ENCODE measurements at places on chromosomes 13 and 19.

- no peak for DNase-seq
These were observed 19.8 kb upstream of the PCDH8 start for GRCh38 chr13:52868190-52868589.

- no peak for DNase-seq
These were observed 188.7 kb downstream of the LHFPL6 start for GRCh38 chr13:39414339-39414738.

DNA sequence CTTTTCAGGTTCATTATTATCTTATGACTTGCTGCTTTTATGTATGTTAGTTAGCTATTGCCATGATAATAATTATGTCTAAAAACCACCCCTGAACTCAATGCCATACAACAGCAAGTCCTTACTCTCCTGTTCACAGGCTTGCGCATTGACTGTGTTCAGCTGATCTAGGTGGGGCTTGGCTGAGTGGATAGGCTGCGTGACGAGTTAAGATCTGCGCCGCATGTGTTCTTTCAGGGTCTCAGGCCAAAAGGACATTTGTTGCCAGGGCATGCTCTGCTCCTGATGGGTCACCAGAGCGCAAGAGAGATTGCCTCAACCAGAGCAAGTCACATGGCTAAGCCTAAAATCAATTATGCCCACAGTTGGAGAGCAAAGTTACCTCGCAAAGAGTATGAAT is 859 bp downstream of the ZNF568 start:
- peak; percentile 7 for DNase-seq

DNA sequence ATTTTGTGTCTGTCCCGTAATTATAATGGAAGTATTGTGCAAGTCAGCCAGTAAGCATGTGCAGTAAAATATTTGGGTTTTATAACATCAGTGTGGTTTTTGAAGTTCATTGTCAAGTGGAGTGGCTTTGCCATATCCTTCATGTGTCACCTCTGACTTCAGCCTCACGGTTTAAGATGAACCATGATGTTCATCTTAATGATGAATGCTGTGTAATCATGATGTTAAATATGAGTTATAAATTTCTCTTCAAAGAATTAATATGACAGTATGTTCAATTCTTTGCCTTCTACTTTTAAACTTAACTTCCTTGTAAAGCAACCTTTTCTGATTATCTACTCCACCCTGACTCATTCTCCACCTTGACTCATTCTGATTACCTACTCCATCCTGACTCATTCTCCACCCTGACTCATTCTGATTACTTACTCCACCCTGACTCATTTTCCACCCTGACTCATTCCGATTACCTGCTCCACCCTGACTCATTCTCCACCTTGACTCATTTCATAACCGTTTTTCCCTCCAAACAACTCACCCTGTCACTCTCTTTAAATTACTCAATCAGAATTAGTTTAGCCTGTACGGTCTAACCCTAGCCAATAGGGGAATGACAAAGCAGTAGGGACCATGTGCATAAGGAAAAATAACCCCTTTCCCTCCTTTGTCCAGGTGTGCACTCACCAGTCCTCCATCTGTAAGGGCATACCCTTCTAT is 50.3 kb upstream of the ANKRD10 start:
- peak; percentile 40 for DNase-seq

GRCh38 chr13:33050161-33050560 is 33.9 kb downstream of the KL start:
- DNase-seq, result no peak

- no peak for DNase-seq
These were observed 25.6 kb downstream of the CARM1 start for GRCh38 chr19:10896851-10897526.

DNA sequence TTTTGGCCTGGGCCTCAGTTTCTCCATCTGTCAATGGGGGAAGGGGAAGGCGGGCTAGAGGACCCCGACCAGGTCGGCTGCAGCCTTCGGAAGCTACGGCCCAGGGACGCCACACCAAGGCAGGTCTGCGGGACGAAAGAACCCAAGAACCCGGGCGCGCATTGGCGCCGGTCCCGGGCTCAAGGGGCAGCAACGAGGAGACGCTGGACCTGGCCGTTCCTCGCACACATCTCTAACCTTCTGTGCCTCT is 739 bp upstream of the ILF3 start:
- no peak for DNase-seq

- DNase-seq, result no peak
These were observed 822 bp upstream of the PTPRS start for GRCh38 chr19:5341448-5341820.

Data from activated CD4-positive, alpha-beta T cell treated with anti-CD3 and anti-CD28 coated beads, Interleukin-2, amount 10 ng/mL, durations not matched to agents 7 days and 5 days (primary cell).